ENCODE measurements at places on chromosomes 1 and 21.

GRCh38 chr1:11515368-11516300 lies 36.7 kb downstream of the DISP3 start:
- no peak for DNase-seq

DNA sequence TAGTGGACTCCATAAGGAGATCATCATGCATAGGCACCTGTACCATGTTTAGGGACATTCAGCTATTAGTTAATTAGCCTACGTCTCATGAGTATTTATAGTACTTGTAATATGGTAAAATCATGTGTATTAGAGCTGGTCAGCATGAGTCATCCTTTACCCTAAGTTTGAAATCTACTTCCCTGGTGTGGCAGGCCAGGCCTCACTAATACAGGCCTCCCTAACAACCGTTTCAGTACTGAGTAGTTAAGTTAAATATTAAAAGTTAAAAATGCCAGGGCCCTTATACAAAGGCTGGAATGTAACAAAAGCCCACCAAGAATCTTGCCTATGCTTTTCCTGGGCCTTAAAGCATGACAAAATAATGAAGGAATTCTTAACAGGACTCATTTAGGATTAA lies 356.3 kb upstream of the DPYD start:
- DNase-seq = no peak

GRCh38 chr1:165635329-165635728 lies 4.3 kb downstream of the MGST3 start:
- no peak for DNase-seq

- DNase-seq = no peak
Observed at GRCh38 chr1:38625939-38626338, 233.6 kb downstream of the RRAGC start.

DNA sequence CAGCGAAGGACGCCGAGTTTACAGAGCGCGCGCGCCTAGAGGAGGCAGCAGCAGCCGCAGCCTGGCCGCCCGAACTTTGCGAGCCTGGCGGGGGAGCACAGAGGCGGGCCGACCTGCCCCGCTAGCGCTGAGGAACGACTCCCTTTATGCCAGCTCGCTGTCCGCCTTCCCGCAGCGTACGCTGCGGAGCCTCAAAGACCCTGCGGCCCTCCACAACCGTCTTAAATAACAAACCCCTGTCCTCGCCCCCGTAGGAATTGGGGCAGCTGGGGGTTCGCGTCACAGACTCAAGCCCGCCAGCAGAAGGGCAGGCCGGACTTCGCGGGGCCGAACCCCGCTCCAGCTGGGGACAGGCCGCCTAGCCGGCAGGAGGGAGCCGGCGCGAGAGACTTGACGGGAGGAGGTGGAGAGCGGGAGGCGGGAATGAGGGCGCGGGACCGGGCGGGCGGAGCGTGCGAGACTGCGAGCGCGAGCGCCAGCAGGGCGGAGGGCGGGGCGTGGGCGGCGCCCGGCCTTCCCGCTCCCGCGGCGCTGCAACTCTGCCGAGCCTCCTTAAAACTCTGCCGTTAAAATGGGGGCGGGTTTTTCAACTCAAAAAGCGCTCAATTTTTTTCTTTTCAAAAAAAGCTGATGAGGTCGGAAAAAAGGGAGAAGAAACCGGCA lies 1.8 kb upstream of the CDKN2C start:
- DNase-seq = peak; percentile 74

DNA sequence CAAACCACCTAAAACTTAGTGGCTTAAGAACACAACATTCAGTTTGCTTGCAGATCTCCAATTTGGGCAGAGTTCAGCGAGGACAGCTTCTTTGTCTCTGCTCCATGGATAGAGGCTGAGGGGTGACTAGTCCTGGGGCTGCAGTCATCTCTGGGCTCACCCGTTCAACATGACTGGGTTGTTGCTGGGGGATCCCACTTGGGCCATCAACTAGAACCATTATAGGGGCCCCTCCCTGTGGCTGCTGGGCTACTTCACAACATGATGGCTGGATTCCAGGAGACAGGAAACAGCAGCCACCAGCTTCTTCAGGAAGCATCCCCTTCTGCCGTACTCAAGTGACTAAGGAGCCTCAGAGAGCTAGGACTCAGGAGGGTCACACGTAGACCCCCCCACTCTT lies 140.9 kb downstream of the RHOU start:
- no peak for DNase-seq

GRCh38 chr21:14955936-14956520 lies 108.8 kb downstream of the NRIP1 start:
- DNase-seq = no peak

- DNase-seq = no peak
Observed at GRCh38 chr1:39683591-39684312, 7.5 kb downstream of the HPCAL4 start.

DNA sequence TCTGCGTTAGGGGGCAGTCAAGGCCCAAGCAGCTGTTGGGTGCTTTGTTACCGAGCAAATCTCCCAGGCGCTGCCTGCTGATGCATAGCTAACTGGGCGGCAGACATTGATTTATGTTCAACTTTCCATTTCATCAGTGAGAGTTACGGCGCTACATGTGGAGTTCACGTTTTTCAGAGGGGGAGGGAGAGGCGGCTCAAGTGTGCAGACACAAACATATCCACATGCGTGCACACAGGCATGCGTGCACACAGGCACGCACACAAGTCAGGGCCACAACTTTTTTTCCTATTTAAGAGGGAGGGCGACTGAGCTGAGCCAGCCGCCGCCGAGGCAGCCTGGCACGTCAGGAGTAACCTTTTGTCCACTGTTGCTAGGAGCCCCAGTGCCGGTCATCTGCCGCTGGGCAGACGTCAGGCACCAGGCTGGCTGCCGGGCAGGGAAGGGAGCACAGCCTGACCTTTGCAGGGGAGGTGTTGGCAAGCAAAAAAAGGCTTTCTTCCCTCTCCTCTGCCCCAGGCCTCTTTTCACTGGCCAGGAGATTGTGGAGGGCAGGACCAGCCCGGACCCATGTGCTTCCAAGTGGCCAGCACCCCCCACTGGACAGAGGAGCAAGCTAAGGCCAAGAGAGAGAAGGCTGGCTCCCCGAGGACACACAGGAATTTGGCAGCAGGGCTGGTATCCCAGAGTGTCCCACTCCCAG lies 73.3 kb downstream of the MRPL37 start:
- DNase-seq = no peak

- no peak for DNase-seq
Observed at GRCh38 chr1:155485945-155486344, 76.7 kb downstream of the ASH1L start.

- DNase-seq = no peak
Observed at GRCh38 chr1:202305168-202305567, 36.6 kb downstream of the UBE2T start.

DNA sequence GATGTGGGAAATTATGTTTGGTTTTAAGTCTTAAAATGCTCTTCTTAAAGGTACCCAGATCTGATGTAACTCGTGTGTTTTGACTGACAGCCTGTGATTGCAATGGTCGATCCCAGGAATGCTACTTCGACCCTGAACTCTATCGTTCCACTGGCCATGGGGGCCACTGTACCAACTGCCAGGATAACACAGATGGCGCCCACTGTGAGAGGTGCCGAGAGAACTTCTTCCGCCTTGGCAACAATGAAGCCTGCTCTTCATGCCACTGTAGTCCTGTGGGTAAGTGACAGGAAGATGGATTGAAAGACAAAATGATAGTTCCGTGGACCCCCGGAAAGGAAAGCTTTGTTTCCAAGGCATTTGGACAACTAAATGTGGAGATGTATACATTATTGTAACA lies 71.6 kb upstream of the LAMC2 start:
- no peak for DNase-seq

DNA sequence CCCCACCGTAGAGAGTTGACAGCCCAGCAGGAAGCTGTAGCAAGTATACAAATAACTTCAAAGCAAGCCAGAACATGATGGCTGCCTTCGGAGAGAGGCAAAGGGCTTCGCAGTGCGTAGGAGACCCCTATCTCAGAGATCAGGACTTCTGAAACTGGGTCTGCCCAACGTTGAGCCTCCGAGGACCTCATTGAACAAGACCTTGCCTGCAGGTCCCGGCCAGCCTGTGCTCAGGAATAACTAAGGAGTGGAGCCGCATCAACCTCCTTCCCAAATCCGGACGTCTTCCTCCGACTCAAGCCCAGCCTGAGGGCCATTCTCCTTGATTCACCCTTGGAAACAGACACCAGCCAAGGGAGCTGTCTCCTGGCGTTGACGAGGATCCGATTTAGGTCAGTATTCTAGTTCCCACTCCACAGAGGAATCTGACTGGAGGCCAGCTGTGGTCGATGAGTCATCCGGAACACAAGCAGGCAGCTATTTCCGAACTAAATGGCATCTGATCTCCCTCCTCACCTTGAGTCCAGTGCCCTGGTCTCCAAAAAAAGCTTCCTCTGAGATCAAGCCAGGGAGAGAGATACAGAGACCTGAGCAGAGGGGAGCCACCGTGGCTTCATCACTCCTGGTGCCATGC lies 166.5 kb upstream of the COA6 start:
- DNase-seq = no peak

- no peak for DNase-seq
Observed at GRCh38 chr21:42171091-42172053, 47.6 kb upstream of the ABCG1 start.

- DNase-seq = no peak
Observed at GRCh38 chr1:115118086-115118485, 28.8 kb upstream of the TSPAN2 start.

DNA sequence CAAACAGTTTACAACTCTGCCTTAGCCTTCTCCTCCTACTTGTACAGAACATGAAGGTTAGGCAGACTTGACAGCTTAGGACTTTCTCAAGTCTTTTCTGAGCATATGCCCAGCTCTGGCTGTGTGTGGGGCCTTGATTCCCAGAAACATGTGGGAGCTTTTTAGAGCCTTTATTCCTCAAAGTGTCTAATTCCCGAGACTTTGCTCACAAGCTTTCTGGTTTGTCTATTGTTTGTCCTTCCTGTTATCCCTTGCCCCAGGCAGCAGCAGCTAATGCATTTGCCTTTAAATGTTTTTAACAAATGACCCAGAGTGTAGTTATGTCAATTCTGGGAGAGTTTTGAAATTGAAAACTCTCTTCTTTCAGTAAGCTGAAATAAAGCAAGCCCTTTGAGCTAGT lies 29.2 kb downstream of the ST7L start:
- no peak for DNase-seq

- DNase-seq = no peak
Observed at GRCh38 chr1:223678841-223679240, 13.3 kb upstream of the CAPN8 start.

DNA sequence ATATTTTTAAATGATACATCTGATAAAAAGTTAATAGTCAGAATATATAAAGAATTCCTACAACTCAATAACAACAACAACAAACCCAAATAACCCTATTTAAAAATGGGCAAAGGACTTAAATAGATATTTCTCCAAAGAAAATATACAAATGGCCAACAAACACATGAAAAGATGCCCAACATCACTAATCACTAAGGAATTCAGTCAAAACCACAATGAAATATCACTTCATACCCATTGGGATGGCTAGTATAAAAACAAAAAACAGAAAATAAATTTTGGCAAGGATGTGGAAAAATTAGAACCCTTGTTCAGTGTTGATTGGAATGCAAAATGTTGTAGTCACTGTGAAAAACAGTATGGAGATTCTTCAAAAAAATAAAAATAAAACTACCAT lies 184.8 kb upstream of the RAB4A start:
- no peak for DNase-seq

DNA sequence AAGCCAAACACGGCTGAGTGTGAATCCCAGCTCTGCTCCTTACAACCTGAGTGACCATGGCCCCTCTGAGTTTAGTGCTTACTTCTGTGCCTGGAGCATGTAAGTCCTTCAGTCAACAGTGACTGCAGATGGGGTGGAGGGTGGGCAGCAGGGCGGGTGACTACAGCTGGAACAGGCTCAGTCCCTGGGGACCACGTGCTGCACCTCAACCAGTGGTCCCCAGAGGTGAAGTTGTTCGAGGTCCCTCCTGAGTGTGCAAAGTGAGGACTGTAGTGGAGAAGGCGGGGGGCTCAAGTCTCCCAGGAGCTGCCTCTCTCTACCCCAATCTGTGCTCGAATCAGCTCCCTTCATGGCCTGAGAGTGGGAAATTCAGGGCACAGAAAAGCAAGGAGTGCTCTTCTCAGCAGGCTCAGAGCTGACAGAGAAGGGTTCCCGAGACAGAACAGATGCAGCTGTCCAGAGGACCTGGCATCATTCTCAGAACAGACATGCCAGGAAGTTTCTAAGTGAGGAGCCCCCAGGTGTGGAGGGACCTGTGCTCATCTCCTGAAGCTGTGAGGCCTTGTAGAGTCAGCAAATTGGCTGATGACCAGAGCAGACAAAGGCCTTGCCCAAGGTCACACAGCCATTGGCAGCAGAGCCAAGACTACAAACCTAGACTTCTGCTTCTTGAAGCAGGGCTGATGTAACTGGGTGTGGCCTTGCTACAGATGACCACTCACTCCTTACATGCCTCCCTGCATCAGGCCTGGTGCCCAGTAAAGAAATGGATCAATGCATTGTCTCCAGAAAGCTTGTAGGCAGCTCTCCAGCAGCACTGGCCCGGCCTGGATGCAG lies 61.7 kb upstream of the EDN2 start:
- DNase-seq = no peak

DNA sequence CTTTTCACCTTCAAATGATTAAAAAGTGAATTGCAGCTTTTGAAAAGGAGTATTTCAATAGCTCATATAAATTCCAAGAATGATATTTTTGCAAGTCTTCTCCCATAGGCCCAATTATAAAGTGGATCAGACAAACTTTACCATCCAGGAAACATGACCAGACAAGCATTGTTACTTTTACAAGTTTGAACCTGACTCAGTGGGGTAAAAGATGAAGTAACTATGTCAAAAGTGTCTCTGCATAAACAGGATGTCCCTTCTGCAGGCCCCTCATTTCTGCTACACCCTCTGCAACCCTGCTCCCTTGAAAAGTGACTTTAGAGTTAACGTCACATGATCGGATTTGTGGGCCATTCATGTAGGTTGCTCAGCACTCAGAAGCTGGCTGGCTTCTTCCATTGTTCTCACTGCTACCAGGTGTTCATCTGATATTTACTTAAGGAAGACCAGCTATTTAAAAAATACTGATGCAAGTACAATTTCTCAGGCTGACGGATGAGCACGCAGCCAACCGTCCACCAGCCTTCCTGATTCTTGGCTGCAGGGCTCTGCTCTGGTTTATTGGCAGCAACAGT lies 32.3 kb downstream of the URB1 start:
- DNase-seq = no peak

DNA sequence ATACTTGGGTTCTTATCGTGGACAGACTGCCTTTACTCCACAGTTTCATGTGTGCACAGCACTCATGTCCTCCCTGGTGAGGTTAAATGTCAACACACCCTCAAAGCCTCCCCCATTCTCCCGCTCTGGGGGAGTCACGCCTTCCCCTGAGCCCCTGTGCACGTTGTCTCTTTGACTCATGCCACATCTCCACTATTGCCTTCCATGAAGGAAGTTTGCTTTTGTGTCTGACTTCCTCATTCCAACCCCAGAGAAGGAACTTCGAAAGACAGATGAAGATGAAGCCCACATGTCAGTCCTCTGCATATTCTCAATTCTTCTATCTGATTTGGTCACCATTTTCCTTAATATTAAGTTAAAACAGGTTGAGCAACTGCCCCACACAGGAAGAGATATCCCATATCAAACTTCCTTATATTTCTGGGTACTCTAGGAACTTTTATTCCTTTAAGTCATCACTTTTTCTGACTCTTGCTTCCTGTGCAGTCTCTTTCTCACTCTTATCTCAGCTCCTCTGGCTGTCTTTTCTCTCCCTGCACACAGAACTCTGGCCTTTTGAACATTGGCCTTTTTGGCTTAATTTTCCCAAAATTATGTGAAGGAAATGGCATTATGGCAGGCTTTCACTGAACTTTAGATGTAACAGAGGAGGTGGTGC lies 41.5 kb downstream of the C4BPA start:
- no peak for DNase-seq

GRCh38 chr1:7373876-7374562 lies 397.1 kb upstream of the VAMP3 start:
- no peak for DNase-seq
